Thymus (tissue), 14 donors: ENCODE measurements at places on chromosomes 2 and 18. TPM values are rescaled to one million over a fixed set of nuclear protein-coding genes. Genes with fewer than 3 reads are reported as not detected.

ITGB6 gene
- 0.33 TPM for total RNA-seq

FBXO15 gene
- 5.1 TPM for total RNA-seq

DNA sequence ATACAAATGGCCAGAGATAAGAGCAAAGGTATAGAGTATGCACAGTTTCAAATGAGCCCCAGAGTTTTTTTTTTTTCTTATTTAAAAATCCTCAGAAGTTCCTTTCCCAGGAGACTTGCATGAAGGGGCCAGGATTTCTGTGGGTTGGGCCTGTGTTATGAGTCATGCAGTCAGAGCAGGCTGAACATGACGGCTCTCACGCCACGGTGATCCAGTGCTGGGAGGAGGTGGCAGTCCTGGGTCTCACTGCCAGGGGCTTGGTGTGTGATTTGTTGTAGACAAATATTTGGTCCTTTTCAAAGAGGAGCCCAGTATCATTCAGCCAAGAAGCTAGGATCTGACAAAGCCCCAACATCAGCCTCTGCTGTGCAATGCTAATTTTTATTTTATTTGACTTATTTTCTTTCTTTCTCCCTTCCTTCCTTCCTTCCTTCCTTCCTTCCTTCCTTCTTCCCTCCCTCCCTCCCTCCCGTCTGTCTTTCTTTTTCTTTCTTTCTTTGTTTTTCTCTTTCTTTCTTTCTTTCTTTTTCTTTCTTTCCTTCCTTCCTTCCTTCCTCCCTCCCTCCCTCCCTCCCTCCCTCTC, 10.4 kb upstream of the KCNE4 start:
- H3K4me3 ChIP-seq, result no peak overlapping the region
- H3K27ac ChIP-seq, result no peak overlapping the region
- no peak for DNase-seq
- no peaks in the 10 kb centered on the region for H3K27me3 ChIP-seq

DNA sequence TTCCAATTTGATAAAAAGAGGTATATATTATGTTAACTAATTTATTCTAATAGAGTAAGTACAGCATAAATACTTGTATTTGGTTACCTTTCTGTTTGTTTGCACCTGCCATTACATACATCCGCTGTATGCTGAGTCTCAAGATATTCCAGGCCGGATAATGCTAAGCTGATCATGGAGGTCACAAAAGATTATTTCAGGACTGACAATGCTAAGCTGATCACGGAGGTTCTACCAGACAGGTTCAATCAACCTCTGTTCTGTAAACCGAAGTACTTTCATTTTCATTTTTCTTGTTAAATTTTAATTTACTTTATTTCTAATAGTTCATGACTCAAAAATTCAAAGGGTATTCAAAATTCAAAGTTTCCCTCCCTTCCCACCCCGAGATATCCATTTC, 31.1 kb downstream of the PNO1 start:
- no peak overlapping the region for H3K4me3 ChIP-seq
- no peak overlapping the region for H3K27ac ChIP-seq
- no peaks in the 10 kb centered on the region for H3K27me3 ChIP-seq
- H3K4me1 ChIP-seq, result no peaks in the 10 kb centered on the region

DNA sequence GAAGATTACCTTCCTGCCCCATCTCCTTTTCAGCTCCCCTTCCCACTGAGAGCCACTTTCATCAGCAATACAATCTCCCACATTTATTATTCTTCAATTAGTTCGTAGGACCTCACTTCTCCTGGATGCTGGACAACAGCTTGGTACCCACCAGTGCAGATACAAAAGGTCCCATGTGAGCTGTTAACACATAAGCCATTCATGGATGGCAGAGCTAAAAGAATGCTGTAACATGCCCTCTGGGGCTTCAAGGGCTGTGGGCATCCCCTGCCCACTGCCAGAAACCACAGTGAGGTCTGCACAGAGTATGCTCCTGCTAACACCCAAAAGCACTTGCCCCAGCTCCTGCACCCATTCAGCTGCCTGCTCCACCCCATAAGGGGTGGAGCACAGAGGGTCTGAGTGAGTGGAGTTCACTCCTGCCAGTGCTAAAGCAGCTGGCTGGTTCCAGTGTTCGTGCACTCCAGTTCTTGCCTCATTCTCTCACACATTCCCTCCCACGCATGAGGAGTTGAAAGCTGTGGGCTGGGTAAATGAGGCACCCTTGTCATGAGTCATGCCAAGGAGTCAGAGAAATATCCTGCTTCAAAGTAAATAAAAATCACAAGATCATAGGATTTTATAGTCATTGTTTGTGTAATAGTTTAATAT, 305.9 kb upstream of the TMEFF2 start:
- H3K27ac ChIP-seq, result no peak overlapping the region
- H3K27me3 ChIP-seq, result no peaks in the 10 kb centered on the region
- no peaks in the 10 kb centered on the region for H3K36me3 ChIP-seq
- no peak overlapping the region for H3K4me3 ChIP-seq
- H3K4me1 ChIP-seq, result no peaks in the 10 kb centered on the region
- DNase-seq, result no peak
